A549 treated with CORT108297 at 1 μM for 4 hours (cell line): ENCODE measurements at places on chromosomes 4 and X. TPM values are rescaled to one million over a fixed set of nuclear protein-coding genes. Genes with fewer than 3 reads are reported as not detected.

Gene KIAA1210
- total RNA-seq = not detected in 5 replicates

Gene MAP9
- total RNA-seq = 4.5 to 6.4 TPM (median 6.1 TPM) in 5 replicates

Gene MAPK10
- total RNA-seq = 0.22 to 0.71 TPM (median 0.43 TPM) in 5 replicates

Gene UGT2B17
- not detected in 5 replicates for total RNA-seq
